Chondrocyte (in vitro differentiated cells): ENCODE measurements at places on chromosomes 6 and 20. TPM values are rescaled to one million over a fixed set of nuclear protein-coding genes. Genes with fewer than 3 reads are reported as not detected.

The BTNL2 gene
- not detected in 3 replicates for total RNA-seq

The TMEM200A gene
- 6.8 to 12.4 TPM (median 7.1 TPM) in 3 replicates for total RNA-seq

The GCM1 gene
- total RNA-seq, result not detected in 3 replicates

GRCh38 chr6:111307275-111307858, 175.7 kb downstream of the REV3L start:
- H3K27ac ChIP-seq, result no peak overlapping the region
- no peaks in the 10 kb centered on the region for H3K27me3 ChIP-seq

GRCh38 chr20:8525017-8525343, 392.9 kb downstream of the PLCB1 start:
- H3K4me3 ChIP-seq, result no peak overlapping the region
- no peaks in the 10 kb centered on the region for H3K27me3 ChIP-seq
- no peak overlapping the region for H3K27ac ChIP-seq
- H3K4me1 ChIP-seq, result peaks cover 26% of the 10 kb centered on the region

DNA sequence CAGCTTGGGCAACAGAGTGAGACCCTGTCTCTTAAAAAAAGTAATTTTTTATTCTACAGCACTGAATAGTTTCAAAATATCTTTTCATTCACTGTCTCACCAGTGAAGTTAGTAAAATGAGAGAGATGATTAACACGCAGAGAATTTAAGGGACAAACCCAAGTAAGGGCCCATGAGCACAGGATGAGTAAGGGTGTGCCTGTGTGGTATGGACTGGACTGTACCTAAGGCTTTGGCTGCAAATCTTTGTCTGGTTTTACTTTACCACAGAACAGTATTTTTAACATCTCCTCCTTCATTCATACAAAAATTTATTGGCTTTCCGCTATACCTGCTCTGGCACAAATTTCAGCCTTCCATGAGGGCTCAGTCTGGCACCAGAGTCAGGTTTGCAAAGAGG, 433.3 kb downstream of the UTRN start:
- peaks cover 8% of the 10 kb centered on the region for H3K4me1 ChIP-seq
- DNase-seq, result no peak
- H3K27me3 ChIP-seq, result no peaks in the 10 kb centered on the region
- no peak overlapping the region for H3K27ac ChIP-seq

GRCh38 chr20:59836767-59837166, 96.7 kb downstream of the SYCP2 start:
- H3K36me3 ChIP-seq, result peaks cover 3% of the 10 kb centered on the region
- H3K4me1 ChIP-seq, result peaks cover 21% of the 10 kb centered on the region
- no peak overlapping the region for H3K27ac ChIP-seq
- no peak for DNase-seq
- no peak overlapping the region for H3K4me3 ChIP-seq
